ENCODE measurements at places on chromosomes 12 and 14.

DNA sequence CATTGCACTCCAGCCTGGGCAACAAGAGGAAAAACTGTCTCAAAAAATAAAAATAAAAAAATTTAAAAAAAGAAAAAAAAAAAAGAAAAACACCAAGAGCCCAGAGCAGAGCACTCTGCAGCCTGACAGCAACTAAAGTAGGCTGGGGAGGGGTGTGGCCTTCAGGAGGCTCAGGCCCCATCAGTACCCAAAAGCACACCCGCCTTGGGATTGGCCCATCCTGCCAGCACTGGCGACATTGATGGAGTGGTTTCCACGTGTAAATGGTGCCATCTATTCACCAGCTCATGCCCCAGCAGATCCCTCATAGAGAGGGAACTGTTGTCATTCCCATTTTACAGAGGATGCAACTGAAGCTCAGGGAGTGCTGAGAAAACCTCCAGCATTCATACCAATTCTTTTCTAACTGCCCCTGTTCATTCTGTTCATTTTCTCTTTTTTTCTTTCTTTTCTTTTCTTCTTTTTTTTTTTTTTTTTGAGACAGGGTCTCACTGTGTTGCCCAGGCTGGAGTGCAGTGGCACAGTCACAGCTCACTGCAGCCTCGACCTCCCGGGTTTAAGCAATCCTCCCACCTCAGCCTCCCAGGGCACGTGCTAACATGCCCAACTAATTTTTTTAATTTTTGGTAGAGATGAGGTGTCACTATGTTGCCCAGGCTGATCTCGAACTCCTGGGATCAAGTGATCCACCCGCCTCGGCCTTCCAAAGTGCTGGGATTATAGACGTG lies 89.3 kb downstream of the IRF2BPL start:
- no peak for DNase-seq

DNA sequence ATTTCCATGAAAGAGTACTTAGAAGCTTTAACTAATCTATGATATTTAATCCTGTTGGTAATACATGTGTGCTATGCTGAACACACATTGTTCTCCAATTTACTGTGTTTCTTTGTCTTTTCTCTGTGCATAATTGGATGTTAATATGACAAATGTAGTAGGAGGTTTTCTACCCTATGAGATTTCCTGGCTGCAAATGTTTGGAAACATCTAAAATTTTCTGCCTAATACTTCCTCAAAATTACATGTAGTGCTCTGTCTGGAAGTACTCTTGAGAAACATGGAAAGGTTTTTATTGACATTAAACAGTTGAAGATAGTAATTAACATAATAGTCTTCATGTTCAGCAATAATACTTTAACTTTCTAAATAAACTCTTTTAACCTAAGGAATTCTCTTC lies 213.0 kb downstream of the KITLG start:
- DNase-seq: no peak

- peak; percentile 82 for DNase-seq
Measured at GRCh38 chr12:21543151-21543550, 17.1 kb downstream of the SPX start.

DNA sequence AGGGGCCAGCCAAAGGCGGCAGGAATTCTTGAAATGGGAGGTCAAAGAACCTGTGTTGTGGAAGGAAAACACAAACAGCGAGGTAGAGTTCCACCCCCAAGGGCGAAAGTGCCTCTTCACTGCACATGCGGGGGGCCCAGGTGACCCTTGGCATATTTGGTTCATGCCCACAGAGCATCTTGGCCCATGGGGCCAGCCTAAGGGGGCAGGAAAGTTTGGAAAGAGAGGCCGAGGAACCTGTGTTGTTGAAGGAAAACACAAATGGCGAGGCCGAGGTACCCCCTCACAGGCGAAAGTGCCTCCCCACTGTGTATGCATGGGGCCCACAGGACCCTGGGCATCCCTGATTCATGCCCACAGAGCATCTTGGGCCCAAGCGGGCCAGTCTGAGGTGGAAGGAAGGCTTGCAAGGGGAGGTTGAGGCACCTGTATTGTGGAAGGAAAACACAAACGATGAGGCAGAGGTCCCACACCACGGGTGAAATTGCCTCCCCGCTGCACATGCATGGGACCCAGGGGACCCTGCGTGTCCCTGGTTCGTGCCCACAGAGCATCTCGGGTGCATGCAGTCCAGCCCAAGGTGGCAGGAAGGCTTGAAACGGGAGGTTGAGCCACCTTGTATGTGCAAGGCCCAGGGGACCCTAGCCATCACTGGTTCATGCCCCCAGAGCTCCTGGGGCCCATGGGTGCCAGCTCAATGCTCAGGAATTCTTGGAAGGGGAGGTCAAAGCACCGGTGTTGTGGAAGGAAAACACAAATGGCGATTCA lies 384.1 kb downstream of the ALG10 start:
- DNase-seq: no peak

- no peak for DNase-seq
Measured at GRCh38 chr12:81079280-81080076, 1.6 kb downstream of the ACSS3 start.

DNA sequence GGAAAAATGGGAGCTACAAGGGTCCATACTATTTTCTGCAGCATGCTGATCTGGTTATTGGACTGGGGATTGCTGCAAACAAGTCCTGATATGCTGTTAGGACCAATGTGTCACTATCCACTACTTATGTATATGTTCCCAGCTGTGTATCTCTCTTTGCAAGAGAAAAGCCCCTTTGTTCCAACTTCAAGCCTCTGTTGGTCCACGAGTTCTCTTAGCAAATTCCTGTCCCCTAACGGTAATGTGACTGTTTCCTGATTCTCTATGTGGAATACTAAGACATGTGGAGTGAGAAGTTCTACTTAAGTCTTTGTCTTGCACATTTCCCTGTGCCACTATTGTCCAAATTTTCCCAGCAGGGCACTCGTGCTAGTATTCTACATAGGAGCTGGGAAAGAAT lies 557.7 kb downstream of the FSCB start:
- no peak for DNase-seq

DNA sequence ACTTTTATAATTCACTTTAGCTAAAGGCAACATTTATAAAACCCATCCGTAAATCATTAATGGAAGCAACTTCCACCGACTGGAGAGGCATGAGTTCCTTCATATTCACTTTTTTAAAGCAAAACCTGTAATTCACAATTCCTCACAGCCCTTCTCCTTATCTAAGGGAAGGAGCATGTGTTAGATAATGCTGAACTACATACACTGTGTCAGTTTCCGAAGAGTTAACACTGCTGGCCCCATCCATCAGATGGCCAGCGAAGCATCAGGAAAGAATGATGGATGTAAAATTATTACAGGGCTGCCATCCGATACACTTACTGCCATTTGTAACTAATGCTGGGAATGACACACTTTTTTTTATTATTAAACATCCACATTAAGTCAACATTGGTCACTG lies 392.8 kb downstream of the SOX5 start:
- DNase-seq: no peak

- no peak for DNase-seq
Measured at GRCh38 chr12:107461222-107461975, 224.2 kb upstream of the PWP1 start.
